ENCODE measurements at places on chromosomes 3 and 15.

DNA sequence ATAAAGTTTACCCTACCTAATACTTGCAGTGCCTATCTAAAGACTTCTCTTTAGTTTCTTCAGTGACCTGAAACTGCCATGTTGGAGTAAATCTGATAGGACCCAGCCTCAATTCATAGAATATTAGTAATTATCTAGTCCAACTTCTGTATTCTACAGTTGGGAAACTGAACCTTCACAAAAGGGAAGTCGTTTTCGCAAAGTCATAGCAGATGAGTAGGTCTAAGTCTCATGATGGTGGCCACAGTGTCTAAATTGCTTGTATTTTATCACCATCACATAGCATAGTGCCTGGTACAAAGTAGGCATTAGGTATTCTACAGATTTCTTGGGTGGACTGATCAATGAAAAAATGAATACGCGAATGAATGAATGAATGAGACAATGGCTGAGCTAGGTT is 8.4 kb downstream of the GMNC start:
- DNase-seq, result no peak

DNA sequence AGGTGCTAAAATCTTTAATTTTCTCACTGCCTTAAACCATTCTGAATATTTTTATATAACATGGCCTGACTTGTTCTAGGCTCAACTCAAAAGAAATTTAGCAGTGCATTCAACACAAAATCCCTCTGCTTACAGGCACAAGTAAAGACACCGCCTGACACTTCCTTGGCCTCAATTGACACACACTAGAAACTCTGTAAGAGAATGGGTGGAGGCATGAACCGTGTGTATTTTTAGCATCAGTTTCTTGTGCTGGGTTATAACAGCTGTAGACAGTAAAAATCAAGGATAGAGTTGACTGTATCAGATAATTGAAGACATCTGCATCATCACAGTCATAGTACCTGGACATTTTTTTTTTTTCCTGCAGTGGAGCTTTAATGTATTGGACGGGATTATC is 54.3 kb downstream of the SLC9A9 start:
- DNase-seq, result no peak

DNA sequence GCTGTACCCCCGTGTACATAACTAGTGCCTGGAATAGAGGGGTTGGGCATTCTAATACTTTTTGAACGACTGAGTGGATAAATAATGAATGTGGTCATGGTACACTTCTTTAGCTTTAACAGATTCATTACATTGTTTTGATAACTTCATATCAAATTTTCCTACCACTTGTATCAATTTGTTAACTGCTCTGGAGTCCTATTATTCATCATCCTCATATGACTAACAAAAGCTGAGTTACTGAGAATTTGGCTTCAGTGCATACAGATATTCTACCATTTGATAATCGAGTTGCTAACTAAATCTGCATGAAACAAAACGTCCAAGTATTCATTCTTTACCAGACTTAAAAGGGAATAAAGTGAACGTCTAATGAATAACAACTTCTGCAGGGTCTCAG is 31.7 kb downstream of the FRMD5 start:
- DNase-seq, result no peak

DNA sequence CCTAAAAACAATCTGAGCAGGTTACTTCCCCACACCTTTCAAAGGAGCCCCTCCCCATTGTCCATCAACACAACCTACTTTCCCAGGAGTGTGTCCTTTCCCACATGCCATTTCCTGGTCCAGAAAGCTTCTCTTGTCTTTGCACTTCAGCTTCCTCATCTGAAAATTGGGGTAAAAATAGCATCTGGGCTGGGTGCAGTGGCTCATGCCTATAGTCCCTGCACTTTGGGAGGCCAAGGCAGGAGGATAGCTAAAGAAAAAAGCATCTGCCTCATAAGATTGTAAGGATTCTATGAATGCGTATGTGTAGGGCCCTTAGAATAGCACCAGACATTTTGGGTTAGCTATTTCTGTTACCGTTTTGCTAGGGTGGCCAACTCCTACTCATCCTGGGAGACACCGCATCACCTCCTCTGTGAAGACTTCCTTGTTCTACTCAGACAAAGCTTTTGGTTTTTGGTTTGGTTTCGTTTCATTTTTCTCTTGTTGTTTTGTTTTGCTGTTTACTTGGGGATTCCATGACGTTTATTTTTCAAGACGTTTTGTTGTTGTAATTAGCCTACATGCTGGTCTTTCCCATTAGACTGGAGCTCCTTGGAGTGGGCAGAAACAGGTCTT is 224.4 kb upstream of the TLE3 start:
- no peak for DNase-seq

- DNase-seq, result peak; percentile 50
These were observed 30.5 kb downstream of the CLASP2 start for GRCh38 chr3:33687406-33688010.

- DNase-seq, result no peak
These were observed 52.4 kb downstream of the TBL1XR1 start for GRCh38 chr3:177144922-177145321.

- no peak for DNase-seq
These were observed 116.4 kb downstream of the PDCD6IP start for GRCh38 chr3:33914731-33915379.

DNA sequence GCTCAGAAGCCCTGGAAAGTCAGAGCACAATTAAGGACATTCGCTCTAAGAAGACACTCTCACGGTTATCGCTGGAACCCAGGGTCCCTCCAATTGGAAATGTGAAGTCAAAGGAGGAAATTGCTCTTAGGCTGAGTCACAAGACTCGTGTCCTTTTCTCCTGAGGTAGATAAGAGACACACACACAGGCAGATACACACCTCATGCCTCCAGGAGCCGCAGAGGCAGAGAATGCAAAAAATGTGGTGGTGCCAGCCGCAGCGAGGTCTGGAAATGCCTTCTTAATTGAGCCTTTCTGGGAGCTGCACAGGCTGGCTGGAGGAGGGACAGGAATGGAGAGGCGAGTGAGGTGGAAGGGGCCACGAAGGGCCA is 189.3 kb downstream of the OPA1 start:
- no peak for DNase-seq

GRCh38 chr3:153952091-153952490 is 169.1 kb upstream of the ARHGEF26 start:
- DNase-seq, result no peak

- DNase-seq, result no peak
These were observed 51.3 kb downstream of the MYLK start for GRCh38 chr3:123832692-123833397.

DNA sequence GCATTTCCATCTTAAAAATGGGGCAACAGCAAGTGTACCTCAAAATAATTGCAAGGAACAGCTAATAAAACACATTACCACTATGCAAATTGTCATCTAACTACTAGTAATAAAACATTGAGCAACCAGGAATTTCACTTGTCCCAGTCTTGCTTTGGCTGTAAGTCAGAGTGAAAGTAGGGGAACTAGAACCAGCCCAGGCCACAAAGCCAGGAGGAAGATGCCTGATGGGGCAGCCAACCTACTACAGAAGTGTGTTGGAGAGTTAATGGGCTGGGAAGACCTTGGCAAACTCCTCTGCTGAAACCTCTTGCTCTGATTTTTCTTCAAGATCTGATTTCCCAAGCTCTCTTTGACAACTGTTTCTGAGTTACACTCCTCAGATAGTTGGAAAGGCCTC is 40.2 kb upstream of the LPP start:
- DNase-seq, result no peak

DNA sequence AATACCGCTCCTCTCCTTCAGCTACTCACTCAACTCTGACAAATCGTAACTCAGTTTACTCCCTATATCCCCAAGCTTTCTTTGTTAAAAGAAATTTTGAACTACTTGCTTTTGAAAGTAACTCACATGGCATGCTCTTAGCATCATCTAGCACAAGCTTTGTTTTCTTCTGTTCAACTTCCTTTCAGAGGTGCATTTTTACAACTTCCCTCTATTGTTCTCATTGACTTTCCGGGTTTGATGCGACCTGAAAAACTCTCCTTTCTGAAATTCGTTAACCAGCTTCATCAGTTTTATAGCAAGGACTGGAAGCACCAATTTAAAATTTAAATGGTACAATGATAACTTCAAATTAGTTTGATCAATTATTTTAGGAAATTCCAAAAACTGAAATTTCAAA is 629.5 kb upstream of the TGFBR2 start:
- no peak for DNase-seq

DNA sequence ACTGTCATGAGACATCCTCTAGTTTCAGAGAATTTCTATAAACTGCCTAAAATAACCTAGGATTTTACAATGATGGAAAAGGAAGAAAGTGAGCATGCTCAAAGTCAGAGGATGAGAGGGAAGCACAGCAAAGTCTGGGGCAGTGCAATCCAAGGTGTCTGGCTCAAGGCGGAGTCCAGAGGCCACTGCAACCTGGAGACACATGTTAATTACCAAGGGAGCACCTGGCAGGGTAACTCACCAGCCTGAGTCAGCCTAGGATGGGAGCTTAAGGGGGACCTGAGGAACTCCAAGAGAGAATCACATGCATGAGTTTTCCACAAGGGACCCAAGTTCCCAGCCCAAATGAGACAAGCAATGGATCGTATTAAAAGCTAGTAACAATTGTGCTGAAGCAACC is 49.8 kb downstream of the PLD1 start:
- no peak for DNase-seq

GRCh38 chr15:60760646-60761504 is 281.9 kb upstream of the ICE2 start:
- no peak for DNase-seq

GRCh38 chr3:13501056-13501455 is 20.9 kb downstream of the HDAC11 start:
- no peak for DNase-seq

- peak; percentile 84 for DNase-seq
These were observed 14.8 kb downstream of the PBRM1 start for GRCh38 chr3:52670621-52671521.

DNA sequence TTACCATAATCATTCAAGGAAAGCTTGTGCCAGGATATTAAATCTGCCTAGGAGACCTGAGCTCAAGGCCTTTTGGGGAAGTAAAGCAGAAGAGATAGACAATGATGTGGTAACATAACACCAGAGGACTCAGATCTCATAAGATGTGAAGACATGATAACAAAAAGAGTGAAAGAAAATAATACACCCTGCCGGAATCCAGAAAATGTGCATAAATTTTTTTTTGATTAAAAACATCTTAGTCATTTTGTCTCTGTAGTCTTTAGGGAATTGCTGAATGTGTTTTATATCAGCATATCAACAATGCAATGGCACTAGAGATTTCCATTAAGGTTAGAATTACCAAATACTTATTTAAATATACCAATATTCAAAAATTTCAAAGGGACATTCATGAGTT is 326.8 kb upstream of the ROBO1 start:
- DNase-seq, result no peak

- DNase-seq, result peak; percentile 19
These were observed 3.7 kb downstream of the MKRN2OS start for GRCh38 chr3:12541625-12542024.

GRCh38 chr3:152288681-152289080 is 20.0 kb downstream of the MBNL1 start:
- no peak for DNase-seq

DNA sequence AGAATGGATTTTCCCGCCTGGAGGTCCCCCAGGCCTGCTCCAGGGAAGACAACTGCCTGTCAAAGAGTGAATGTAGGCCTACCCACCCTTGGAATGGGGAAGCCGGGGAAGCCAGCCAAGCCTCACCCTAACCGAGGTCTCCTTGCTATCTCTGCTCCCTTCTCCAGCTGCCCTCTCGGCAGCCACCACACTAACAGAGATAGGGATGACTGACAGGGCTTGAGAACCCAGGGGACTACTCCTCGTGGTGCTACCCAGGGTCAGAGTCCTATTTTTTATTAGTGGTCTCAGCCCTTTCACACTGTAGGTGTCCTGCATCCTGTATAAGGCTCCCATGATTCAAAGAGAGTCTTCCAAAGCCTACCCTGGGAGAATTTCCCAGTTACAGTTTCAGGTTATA is 160.6 kb upstream of the CHRM5 start:
- no peak for DNase-seq

GRCh38 chr3:22887664-22888291 is 315.3 kb upstream of the UBE2E2 start:
- peak; percentile 19 for DNase-seq

DNA sequence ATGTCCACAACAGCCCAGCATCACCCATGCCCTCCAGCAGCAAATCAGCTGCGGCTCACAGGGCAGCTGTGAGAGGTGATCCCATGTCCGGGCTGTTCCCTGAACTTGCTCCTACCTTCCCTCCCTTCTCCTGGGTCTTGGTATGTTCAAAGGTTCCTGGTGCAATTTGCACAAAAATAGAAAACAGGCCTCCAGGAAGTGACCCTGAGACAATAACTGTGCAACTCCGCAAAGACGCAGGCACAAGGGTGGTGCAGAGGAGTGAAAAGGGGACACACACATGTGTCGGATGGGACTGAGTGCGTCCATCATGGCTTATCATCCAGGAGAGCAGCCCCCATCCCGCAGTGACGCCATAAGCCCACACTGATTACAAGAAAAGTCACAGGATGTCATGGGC is 16.3 kb downstream of the PLXND1 start:
- no peak for DNase-seq

GRCh38 chr3:17412950-17413530 is 329.4 kb downstream of the TBC1D5 start:
- peak; percentile 47 for DNase-seq

DNA sequence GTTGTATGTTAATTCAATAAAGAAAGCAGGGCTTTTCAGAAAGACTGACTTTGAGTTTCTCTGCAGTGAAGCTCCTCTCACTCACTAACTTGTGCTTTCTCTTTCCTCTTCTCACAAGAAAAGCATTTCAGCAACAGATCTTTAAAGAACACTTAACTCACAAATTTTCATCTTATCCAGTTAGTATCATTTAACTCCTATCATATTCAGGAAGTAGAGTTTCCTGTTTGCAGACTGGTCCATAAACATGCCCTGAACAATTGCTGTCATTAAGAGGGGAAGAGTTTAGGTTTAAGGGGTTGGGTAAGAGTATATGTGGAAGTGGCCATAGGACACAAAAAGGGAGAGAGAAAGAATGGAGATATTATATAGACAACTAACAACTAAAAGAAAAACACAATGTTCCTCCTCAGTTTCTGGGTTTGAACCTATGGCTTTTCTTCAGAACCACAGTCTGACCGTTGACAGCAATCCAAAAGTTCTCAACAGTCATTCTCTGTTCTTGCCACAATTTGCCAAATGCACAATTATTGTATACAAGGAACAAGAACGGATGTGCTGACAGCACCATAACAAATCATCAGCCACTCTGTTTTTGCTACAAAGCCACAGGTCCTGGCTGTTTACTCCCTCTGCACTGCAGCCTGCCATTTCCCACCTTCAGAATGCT is 63.9 kb downstream of the CHAC1 start:
- DNase-seq, result no peak

DNA sequence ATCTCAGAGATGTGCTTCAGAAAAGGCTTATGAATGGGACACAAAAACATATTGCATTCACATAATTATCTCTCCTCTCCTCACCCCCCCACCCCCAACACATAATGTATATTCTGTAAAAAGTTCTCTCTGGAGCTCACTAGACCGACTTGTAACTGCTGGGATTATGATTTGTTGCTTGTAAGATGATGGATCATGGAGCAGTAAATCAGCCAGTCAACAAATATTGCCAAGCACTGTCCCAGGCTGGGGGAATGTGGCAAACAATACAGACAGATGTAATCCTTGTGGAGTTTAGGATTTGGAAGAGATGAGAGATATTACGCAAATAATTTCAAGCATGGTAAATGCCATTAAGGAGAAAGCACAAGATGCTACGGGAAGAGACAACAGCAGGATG is 114.8 kb downstream of the PEX5L start:
- DNase-seq, result no peak
